ENCODE measurements at places on chromosomes 1 and 21. TPM values are rescaled to one million over a fixed set of nuclear protein-coding genes. Genes with fewer than 3 reads are reported as not detected.
A peak's percentile ranks its signal among the peaks of the same experiment; 100 is the strongest.

The CD52 gene
- total RNA-seq = 1,572 TPM

GRCh38 chr1:46400421-46400820, 6.3 kb downstream of the FAAH start:
- H3K4me1 ChIP-seq = no peaks in the 10 kb centered on the region
- no peak overlapping the region for H3K4me3 ChIP-seq
- H3K27ac ChIP-seq = no peak overlapping the region
- H3K27me3 ChIP-seq = peaks cover 8% of the 10 kb centered on the region
- no peaks in the 10 kb centered on the region for H3K36me3 ChIP-seq
- no peak for DNase-seq

GRCh38 chr1:211340622-211341507, 14.2 kb downstream of the TRAF5 start:
- DNase-seq = no peak
- H3K4me3 ChIP-seq = no peak overlapping the region
- H3K27ac ChIP-seq = peak overlapping the region; percentile 23
- H3K27me3 ChIP-seq = no peaks in the 10 kb centered on the region

DNA sequence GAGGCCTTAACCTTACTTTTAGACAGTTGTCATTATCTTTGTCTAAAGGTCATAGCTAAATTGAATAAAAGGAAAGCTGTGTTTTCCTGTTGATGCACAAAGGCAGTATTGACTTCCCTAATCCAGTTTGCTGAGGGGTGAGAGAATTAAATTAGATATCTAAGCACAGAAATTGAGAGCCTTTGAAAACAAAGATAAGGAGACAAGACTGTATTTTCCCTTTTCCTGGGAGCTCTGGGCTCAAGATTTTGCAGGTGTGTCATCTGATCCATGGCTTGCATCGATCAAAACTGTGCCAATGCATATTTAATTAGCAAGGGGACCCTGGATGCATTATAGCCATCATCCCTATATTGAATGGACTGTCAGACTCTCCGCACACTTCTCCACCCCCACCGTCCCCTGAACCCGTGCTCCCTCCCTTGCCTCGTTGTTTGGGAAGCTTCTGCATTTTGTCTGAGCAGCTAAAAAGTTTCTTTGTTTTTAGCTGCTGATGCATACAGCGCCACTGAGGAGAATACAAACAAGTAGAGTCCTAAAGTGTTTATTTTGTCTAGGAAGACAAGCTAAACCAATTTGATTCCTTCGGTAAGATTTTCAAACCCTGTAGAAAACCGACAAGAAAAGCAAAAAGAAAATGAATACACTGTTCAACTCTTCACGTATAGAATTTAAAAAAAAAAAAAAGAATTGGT, 186.3 kb downstream of the NFIA start:
- H3K4me3 ChIP-seq = no peak overlapping the region
- no peaks in the 10 kb centered on the region for H3K27me3 ChIP-seq
- DNase-seq = no peak
- no peak overlapping the region for H3K27ac ChIP-seq

GRCh38 chr1:31809698-31810097, 6.1 kb downstream of the SPOCD1 start:
- H3K27ac ChIP-seq = no peak overlapping the region
- peaks cover 4% of the 10 kb centered on the region for H3K27me3 ChIP-seq
- H3K36me3 ChIP-seq = no peaks in the 10 kb centered on the region
- H3K4me1 ChIP-seq = no peaks in the 10 kb centered on the region
- no peak overlapping the region for H3K4me3 ChIP-seq
- DNase-seq = no peak

- peaks cover 3% of the 10 kb centered on the region for H3K27me3 ChIP-seq
- H3K4me1 ChIP-seq = no peaks in the 10 kb centered on the region
- no peak overlapping the region for H3K4me3 ChIP-seq
- no peaks in the 10 kb centered on the region for H3K36me3 ChIP-seq
These were observed 261.6 kb upstream of the TMEM51 start for GRCh38 chr1:14891991-14892390.

DNA sequence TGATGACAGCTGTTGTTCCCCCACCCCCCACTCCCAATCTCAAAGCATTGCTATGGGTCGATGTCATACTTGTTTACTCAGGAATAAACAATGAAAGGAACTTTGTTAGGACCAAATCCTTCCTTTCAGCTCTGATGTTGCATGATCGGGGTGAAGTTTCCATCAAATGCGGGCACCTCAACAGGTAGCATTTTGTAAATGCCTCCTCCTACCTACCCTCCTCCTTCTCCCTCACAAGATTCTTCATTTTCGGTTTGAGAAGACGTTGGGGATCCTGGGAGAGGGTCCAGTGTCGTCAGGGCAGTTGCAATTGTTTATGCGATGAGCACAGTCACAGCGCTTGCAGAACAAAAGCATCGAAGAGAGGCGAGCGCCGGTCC, 758 bp upstream of the HUNK start:
- H3K36me3 ChIP-seq = no peaks in the 10 kb centered on the region
- H3K27ac ChIP-seq = no peak overlapping the region
- peaks cover 6% of the 10 kb centered on the region for H3K4me1 ChIP-seq
- peaks cover 49% of the 10 kb centered on the region for H3K27me3 ChIP-seq
- H3K4me3 ChIP-seq = peak overlapping the region; percentile 64

All from activated CD4-positive, alpha-beta memory T cell treated with anti-CD3 and anti-CD28 coated beads, Interleukin-2, amount 10 ng/mL, durations not matched to agents 7 days and 5 days (primary cell).